ENCODE measurements at places on chromosomes 3 and 15.
A peak's percentile ranks its signal among the peaks of the same experiment; 100 is the strongest.

DNA sequence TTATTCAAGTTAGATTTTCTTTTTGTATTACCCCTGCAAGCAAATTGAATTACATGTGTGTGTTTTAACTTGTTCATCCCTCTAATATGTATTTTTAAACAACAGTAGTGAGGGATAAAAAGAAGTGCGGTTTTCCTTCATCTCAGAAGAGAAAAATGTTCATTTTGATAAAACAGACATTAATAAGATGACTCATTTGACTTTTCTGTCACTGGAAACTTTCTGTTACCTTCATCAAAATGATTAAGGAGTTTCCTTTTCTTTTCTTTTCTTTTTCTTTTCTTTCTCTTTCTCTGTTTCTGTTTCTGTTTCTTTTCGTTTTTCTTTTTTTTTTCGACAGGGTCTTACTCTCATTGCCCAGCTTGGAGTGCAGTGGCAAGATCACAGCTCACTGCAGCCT, 53.0 kb downstream of the ECT2 start:
- no peak for DNase-seq

DNA sequence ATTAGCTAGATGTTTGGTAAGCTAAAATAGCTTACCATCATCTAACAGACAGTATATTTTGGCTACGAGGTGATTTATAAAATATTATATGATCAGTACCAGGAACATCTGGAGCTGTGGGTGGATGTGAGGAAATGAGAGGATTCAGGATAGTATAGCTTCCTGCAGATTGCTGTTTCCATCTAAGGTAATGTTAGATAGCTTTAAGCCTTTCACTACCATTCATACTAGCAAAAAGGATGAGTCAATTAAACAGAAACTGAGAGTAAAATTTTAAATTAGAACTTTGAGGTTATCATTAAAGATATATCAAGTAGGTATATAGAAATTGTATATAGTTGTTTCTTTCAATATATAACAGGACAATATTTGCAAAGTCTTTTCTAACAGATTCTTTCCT, 8.0 kb downstream of the ZBTB20 start:
- DNase-seq = no peak

GRCh38 chr3:188914552-188914951, 257.2 kb upstream of the TPRG1 start:
- no peak for DNase-seq

- peak; percentile 37 for DNase-seq
Observed at GRCh38 chr3:100761211-100761942, 52.1 kb downstream of the TFG start.

GRCh38 chr3:35665390-35666055, 26.2 kb downstream of the ARPP21 start:
- DNase-seq = no peak

- DNase-seq = no peak
Observed at GRCh38 chr3:148694116-148694515, 3.6 kb upstream of the AGTR1 start.

DNA sequence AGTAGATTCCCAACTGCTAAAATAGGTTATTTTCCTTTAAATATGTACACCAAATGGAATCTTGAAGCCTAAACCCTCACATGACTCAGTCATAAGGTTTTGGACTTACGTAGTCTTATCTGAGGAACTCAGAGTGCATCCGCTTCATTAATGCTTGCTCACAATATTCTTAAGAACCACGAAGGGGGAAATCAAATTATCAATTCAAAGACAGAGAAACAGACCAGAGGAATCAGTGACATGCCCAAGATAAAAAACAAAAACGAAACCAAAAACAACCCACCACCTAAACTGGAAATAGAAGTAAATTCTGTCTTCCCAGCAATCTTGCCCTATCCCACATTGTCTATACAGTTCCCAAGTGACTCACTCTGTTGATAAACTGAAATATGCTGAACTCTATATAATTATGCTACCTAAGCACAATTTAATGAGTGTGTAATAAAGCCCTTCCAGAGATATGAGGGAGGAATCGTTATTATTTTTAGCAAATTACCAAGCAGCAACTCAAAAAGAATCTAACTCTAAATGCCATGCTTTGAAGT, 135.4 kb upstream of the CBLB start:
- DNase-seq = no peak

DNA sequence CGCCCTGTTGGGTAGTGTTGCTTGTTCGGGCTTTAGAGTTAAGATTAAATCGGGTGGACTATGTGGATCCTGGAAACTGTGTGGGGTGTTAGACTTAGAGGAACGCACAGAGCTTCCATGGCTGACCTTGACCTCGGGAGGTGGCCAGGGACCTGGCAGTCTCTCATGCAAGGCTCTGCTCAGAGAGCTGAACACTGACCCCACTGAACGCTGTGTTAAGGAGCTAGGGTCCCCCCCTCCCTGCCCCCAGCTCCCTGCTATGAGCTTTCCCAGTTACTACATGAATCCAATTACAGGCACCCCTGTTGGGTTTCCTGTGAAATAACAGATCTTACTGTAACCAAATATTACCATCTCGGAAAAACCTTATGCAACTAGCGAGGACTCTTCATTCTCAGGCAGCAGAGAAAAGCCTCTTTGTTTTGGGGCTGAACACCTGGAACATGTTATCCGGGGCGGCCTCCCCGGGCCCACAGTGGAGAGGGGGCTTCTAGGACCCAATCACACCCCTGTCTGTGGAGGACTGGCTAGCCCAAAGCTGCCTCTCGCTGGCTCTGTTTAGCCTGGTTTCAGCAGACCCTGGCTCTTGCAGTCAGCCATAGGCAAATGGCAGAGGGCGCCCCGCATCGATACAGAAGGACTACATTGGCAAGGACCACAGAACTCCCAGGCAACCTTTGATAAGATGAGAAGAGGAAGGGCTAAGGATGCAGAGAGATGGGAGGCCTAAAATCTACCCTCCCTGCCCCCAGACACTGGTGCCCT, 25.8 kb upstream of the ALDH1A3 start:
- no peak for DNase-seq

GRCh38 chr3:36178018-36178417, 202.3 kb upstream of the STAC start:
- DNase-seq = no peak

- no peak for DNase-seq
Observed at GRCh38 chr3:44893097-44893496, 18.7 kb downstream of the TGM4 start.

DNA sequence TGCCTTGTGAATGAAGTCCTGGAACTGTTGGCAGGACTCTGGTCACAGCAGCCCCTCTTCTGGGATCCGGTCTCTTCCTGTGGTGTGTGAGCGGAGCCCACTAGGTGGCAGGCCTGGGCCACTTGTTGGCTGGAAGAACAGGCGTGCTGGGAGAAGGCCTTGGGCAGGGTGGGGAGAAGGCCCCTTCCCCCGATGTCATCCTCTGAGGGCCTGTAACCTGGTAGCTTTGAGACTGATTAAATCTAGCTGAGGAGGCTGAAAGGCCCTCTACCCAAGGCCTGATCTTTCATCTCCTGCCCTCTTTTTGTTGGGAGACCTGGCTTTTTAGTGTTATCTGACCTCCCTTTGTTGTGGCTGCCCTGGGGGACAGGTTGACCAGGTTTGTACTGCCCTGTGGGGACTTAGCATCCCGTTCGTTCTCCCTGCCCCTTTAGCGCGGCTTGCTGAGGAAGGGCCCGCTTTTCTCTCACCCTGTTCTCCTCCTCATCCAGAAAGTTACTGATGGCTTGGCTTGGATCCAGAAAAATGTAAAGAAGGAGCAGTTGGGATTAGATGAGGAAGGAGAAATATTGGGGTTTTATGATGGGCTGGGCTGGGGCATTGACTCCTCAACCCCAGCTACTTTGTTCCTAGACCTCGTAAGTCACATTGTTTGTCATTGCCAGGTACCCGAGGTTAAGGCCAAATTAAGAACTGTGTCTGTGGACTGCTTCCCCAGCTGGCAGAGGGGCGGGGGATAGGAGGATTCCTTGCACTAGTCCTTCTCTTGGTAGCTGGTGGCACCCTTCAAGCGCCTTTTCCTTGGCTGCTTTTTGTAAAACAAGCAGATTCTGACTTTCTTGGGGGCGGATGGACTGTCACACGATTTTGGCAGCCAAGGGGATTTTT, 48.5 kb downstream of the CHCHD6 start:
- DNase-seq = peak; percentile 91

- DNase-seq = no peak
Observed at GRCh38 chr3:174958671-174959328, 99.7 kb downstream of the NAALADL2 start.

GRCh38 chr3:41346698-41347270, 147.5 kb downstream of the CTNNB1 start:
- DNase-seq = no peak

GRCh38 chr3:4818164-4818563, 161.1 kb upstream of the BHLHE40 start:
- no peak for DNase-seq

- DNase-seq = peak; percentile 80
Observed at GRCh38 chr15:38564557-38565286, at the start of gene RASGRP1. Gene RASGRP1, minus strand, starts transcription at chr15:38564814. Its CDS starts 186 bp downstream, at chr15:38564628.

DNA sequence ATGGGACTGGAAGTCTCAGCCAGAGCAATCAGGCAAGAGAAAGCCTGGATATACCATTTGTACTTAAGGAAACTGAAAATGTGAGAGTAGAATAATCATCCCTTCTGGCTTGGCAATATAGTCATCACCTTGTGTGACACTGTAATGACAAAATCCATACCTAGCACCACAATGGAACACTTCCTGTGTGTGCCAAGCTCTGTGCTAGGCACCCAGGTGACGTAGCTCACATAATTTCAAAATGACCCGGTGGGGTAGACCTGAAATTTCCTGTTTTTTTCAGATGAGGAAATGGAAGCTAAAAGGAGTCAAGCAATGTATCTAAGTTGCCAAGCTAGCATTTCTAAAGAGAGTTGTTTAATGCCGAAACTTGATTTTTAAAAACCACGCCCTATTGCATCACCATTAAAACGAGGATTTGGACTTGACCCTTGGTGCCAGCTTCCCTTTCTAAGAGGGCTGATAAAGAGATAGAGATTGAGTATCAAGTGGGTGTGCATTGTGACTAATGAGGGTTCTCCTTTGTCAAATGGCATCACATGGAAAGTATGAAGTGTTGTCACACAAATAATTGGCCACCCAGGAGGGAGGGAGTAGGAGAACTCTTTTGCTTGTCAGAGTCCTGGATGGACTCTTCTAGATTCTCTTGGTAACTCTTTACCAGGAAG, 141.3 kb upstream of the PDZRN3 start:
- DNase-seq = no peak

DNA sequence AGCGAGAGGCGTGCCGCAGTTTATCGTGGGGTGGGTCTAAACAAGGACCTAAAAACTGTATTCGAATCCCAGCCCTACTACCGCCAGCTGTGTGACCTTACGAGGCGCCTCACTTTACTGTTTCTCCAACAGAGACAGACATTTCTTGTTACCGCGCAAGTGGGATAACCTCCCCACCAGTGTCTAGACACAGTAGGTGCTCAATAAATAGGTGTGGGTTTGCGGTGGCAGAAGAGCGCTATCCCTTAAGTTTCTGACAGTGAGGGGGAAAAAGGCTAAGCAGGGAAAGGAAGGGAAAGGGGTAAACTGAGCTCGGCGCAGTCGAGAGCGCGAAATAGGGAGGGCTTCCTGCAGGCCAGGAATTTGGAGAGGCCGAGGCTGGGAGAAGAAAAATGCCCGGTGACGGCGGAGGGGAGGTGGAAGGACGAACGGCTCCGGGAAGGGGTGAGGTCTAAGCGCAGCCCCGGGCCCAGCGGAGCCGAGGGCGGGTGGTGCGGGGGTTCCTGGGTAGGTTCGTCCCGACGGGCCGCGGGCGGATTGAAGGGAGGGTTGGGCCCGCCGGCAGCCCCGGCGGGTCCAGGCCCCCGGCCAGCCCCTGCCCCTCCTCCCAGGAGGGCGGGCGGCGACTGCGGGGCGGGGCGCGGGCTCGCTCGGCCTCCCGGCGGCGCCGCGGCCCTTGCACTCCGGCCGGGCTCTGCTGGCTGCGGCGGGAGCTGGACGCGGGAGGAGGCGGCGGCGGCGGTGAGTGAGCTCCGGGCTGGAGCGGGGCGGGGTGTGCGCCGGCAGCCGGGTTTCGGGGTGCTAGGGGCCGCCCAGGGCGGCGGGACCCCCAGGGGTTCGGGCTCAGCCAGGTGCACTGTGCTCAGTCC, at the start of gene CGNL1:
Gene CGNL1 (plus strand): TSS at position 679 of the 869 bp plus-strand sequence. CDS start 61,495 bp downstream, outside the sequence.
- peak; percentile 69 for DNase-seq

- no peak for DNase-seq
Observed at GRCh38 chr3:40663280-40663679, 138.5 kb downstream of the ZNF621 start.

DNA sequence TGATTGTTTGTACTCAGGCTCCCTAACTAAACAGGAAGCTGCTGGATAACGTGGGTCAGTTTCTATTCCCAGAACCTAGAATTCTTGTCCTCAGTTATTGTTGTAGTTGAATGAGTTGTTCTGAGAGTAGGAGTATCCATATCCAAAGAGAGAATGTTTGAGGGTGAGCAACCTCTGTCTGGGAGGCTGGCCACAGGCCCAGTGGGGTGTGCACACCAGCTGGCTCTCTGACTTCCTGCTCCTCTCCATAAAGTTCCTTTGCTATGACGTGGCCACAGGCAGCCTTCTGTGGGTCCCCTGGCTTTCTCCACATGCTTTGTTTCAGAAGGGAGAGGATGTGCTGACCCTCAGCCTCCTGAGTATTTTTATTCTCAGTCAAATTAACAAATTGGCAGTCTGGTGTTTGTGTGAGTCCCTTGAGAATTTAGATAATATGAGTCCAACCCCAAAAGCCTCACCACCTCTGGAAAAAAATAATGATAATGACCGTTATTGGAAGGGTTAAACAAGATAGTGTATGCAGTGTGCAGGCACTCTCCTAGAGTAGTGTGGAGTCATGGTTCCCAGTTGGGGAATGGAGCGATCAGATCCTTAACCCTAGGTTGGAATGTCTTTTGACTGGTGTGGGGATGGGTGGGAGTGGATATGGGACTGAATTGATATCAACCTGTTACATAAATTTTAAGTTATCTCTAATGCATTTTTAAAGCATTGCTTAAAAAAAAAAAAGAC, 47.6 kb upstream of the MED12L start:
- no peak for DNase-seq

GRCh38 chr3:123412076-123412475, 36.8 kb downstream of the ADCY5 start:
- peak; percentile 35 for DNase-seq

- no peak for DNase-seq
Observed at GRCh38 chr3:165518346-165518745, 318.9 kb downstream of the BCHE start.

- no peak for DNase-seq
Observed at GRCh38 chr3:150248888-150249681, 159.0 kb upstream of the TSC22D2 start.

- no peak for DNase-seq
Observed at GRCh38 chr3:98058244-98058960, 23.3 kb upstream of the GABRR3 start.

Measured in WTC11 (cell line).